ENCODE measurements at places on chromosomes 11 and 22.

DNA sequence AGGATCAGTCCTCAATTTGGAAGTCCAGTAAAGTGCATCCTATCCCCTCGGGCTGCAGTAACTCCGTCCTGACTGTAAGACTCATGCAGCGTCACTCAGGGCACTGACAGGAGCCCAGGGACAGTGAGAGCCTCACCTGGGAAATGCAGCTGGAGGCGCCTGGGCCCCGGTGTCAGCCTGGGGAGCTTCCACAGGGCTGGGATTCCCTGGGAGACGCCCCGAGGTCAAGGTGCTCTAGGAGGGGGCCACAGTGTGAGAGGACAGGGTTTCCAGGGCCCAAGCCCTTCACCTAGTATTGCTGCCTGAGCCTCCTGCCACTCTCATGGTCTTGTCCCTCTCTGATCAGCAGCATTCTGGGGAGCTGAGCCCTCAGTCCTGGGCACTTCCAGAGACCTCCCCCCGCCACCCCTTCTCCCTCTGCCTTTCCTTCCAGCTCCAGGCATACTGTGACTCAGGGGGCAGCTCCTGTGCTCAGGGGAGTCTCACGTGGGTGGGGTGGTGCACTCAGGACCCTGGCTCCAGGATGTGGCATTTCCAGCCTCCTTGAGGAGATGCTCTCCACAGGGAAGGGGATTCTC lies 99.1 kb upstream of the IGLL5 start:
- DNase-seq, result no peak

GRCh38 chr11:13761716-13762115 lies 93.2 kb downstream of the FAR1 start:
- DNase-seq, result no peak

DNA sequence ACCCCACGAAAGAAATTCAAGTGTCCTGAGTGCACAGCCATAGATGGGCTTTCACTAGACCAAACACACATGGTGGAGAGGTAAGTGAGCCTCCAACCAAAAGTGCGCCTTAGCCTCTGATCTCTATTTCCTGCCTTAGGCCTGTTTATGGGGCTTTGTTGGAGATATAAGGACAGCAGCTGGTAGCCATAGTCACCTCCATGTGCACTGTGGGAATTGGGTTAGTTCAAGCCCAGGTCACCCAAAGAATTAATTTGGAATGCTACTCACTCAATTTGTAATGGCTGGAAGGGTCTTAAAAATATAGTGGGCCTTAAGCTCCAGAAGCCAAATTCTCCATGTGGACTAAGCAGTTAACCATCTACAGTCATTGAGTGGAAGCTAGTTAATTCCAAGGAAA lies 73.6 kb downstream of the ALX4 start:
- DNase-seq, result no peak

DNA sequence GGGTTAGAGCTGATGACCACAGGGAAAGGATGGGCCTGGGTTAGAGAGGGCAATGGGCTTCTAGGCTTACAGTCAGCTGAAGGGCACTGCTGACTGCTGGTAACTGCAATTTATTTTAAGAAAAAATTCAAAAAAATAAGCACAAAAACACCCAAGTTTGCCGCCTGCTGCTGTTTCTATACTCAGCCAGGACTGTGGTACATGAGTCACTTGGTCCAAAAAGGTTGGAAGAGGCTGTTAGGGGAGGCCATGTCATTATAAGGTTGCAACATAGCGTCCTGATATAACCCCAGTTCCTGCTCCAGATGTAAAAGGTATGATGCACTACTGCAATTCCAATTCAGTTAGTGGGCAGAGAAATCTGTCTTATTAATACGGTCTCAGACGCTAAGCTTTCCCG lies 98.9 kb downstream of the ETS1 start:
- no peak for DNase-seq

- DNase-seq, result no peak
These were observed 77.7 kb downstream of the KCNC1 start for GRCh38 chr11:17812091-17812864.

GRCh38 chr11:46947399-46948077 lies 11.0 kb downstream of the CSTPP1 start:
- no peak for DNase-seq

Data from activated naive CD4-positive, alpha-beta T cell treated with anti-CD3 and anti-CD28 coated beads, Interleukin-2, amount 10 ng/mL, durations not matched to agents 7 days and 5 days (primary cell).